ENCODE measurements at places on chromosomes 4 and X.

GRCh38 chr4:73684097-73684496 lies 56.3 kb upstream of the CXCL8 start:
- DNase-seq, result no peak

DNA sequence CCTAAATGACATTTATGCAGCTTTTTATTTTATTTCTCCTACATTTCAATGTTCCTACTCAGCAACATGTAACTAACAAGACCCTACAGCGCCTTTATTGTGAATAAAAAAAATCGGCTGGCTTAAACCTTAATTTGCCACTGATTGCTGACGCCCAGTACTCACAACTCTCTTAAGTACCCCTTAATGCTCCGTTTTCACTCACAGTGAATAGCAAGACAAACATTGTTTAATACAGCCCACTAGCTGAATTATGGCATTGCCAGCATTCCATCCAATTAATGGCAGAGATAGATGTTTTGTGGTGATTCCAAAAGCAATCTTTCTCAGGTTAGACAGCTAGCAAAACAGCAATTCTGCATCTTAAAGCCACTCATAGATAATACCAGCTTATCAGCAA lies 61.1 kb downstream of the PPARGC1A start:
- no peak for DNase-seq

GRCh38 chrX:42273387-42273786 lies 350.0 kb upstream of the CASK start:
- no peak for DNase-seq

GRCh38 chr4:93080316-93080715 lies 748.2 kb upstream of the ATOH1 start:
- DNase-seq, result no peak

GRCh38 chr4:8748236-8748575 lies 123.4 kb downstream of the HMX1 start:
- no peak for DNase-seq
